ENCODE measurements at places on chromosomes 16 and 17. TPM values are rescaled to one million over a fixed set of nuclear protein-coding genes. Genes with fewer than 3 reads are reported as not detected.

Gene PRSS36
- 0.38 TPM for total RNA-seq

Gene ZG16B
- 0.53 TPM for total RNA-seq

Gene CES5A
- total RNA-seq: not detected

Gene KRTAP9-6
- total RNA-seq: not detected

Gene DLX3
- total RNA-seq: not detected

Gene CA7
- not detected for total RNA-seq

Gene SYCE1L
- 0.32 TPM for total RNA-seq

Gene CCL7
- total RNA-seq: not detected

DNA sequence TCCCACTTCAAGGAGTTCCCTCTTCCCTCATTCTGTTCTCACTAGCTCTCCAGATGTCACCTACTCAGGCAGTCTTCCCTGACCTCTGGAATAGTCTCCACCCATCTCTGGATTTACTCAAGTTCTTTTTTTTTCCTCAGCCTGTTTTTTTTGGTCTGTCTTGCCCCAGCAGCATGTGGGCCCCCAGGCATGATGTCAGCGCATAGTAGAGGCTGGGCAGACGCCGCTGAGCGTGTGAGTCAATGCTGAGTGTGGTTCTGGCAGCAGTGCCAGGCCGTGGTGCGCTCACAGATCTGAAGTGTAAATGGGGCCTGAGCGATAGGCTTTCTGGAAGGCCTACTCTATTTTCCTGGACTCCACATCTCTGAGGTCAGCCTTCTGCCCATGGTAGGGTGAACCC, 2.7 kb upstream of the KCNJ18 start:
- no peaks in the 10 kb centered on the region for H3K36me3 ChIP-seq
- H3K4me3 ChIP-seq: no peak overlapping the region
- DNase-seq: no peak
- no peaks in the 10 kb centered on the region for H3K27me3 ChIP-seq
- no peaks in the 10 kb centered on the region for H3K4me1 ChIP-seq

GRCh38 chr16:56357765-56358322, 67.5 kb downstream of the AMFR start:
- peak; percentile 47 for DNase-seq
- H3K27me3 ChIP-seq: no peaks in the 10 kb centered on the region
- H3K4me3 ChIP-seq: peak overlapping the region; percentile 26
- H3K27ac ChIP-seq: peak overlapping the region; percentile 88

DNA sequence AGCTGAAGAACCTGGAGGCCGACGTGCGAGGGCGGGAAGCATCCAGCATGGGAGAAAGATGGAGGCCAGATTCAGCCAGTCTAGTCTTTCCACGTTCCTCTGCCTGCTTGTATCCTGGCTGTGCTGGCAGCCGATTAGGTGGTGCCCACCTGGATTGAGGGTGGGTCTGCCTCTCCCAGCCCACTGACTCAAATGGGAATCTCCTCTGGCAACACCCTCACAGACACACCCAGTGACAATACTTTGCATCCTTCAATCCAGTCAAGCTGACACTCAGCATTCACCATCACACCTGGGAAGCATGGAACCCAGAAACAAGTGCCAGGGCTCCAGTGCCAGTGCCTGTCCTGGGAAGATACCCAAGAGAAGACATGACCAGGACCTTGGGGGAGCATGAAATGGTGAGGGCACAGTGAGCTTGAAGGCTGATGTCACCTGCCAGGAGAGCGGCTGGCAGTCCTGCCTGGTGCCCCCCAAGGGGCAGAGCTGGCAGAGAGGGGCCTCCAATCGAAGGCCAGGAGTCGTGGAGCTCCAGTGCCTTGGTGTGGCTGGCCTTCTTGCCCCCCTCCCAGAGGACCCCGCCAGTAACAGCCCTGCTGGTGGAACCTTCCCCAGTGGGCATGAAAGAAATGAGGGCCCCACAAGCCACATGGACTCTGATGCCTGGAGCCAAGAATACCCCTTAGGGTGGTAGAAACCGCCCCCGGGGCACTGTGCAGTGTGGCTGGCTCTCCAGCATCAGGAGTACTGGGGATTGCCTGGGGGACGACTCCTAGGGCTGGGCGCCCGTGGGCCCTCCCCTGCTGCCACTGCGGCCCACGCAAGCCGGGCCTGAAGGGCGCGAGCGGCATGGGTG, 643 bp upstream of the NPB start:
- H3K27ac ChIP-seq: no peak overlapping the region
- no peaks in the 10 kb centered on the region for H3K27me3 ChIP-seq
- no peak for DNase-seq

DNA sequence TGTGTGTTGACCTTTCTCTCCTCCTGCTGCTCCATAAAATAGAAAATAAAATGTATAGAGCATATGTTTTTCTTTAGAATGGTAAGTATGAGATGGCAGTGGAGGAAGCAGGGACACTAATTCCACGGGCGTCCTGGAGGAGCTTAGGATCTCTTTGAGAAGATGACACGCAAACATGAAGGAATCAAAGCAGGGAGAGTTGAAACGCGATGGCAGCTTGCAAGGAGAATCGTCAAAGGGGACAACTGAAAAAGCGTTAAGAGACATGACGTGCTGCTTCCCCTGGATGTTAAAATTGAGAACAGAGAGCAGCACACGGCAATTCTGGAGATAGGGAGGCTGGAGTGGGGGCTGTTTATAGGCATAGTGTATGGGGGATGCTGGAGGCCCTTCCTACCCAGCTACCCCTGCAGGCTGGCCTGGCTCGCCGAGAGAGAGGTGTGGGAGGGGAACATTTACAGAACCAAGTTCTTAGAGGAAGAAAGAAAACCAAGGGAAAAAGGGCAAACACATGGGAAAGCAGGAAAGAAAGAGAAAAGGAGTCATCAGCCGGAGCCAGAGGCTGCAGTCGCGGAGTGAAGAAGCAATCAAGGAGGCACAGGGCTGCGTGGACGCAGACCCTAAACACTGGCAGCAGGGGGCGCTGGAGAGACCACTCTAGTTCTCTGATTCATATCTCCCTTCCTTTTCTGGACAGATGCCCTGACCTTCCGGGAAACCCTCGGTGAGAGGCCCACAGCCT, 55.8 kb downstream of the MYH13 start:
- no peaks in the 10 kb centered on the region for H3K36me3 ChIP-seq
- no peak overlapping the region for H3K27ac ChIP-seq
- peak; percentile 27 for DNase-seq

- H3K4me1 ChIP-seq: no peaks in the 10 kb centered on the region
- no peak for DNase-seq
- no peak overlapping the region for H3K27ac ChIP-seq
- no peaks in the 10 kb centered on the region for H3K36me3 ChIP-seq
- 0 out of 2 replicates have a peak, but pooled peaks cover 4% of the 10 kb centered on the region for H3K27me3 ChIP-seq
- no peak overlapping the region for H3K4me3 ChIP-seq
These were observed 131.8 kb downstream of the UTP18 start for GRCh38 chr17:51391982-51392654.

DNA sequence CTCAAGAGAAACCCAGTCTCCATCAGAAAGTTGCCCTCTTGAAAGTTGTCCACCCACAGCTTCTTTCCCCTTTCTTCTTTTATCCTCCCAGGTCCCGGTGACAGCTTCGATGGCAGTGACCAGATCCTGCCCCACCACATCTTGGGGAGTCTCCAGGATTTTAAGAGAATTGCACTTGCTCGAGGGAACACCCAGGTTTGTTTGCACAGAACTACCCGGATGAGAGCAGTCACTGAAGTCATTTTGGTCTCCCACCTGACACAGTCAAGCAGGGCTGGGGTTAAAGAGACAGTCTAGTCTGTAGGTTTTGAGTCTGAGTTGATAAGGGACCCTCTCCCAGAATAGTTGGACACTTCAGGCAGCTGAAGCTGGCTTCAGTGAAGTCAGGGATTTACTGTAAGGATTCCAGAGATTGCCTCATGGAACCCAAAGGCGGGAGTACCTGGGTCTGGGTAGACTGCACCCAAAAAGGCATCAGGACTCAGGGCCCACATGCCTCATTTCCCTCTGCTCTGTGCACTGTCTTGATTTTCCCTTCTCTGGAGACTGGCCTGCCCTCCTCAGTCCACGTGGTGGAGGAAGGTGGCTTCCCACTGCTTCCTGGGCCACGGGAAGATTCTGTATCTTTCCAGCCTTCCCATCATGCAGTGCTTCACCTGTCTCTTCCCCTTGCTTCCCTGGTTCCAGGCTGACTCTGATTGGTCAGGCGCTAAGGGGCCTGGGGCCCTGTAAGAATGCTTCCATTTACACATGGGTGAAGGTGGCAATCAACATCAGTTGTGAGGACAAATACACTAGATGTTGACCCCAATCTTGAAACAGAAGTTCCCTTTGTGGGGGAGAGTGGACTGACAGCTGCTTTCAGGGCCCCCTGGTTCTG, 9.5 kb downstream of the MYCBPAP start:
- H3K27ac ChIP-seq: no peak overlapping the region
- H3K36me3 ChIP-seq: no peaks in the 10 kb centered on the region
- no peak overlapping the region for H3K4me3 ChIP-seq
- no peak for DNase-seq
- H3K27me3 ChIP-seq: no peaks in the 10 kb centered on the region

GRCh38 chr16:87580855-87581261, 21.4 kb upstream of the JPH3 start:
- peak overlapping the region; percentile 98 for H3K27ac ChIP-seq
- no peak overlapping the region for H3K4me3 ChIP-seq
- peaks cover 69% of the 10 kb centered on the region for H3K4me1 ChIP-seq
- H3K27me3 ChIP-seq: no peaks in the 10 kb centered on the region
- DNase-seq: peak; percentile 100
- H3K36me3 ChIP-seq: no peaks in the 10 kb centered on the region

- H3K4me1 ChIP-seq: peaks cover 7% of the 10 kb centered on the region
- H3K4me3 ChIP-seq: peak overlapping the region; percentile 37
- no peak for DNase-seq
- H3K36me3 ChIP-seq: no peaks in the 10 kb centered on the region
- no peaks in the 10 kb centered on the region for H3K27me3 ChIP-seq
These were observed 10.9 kb upstream of the HS3ST6 start for GRCh38 chr16:1929105-1929504.

DNA sequence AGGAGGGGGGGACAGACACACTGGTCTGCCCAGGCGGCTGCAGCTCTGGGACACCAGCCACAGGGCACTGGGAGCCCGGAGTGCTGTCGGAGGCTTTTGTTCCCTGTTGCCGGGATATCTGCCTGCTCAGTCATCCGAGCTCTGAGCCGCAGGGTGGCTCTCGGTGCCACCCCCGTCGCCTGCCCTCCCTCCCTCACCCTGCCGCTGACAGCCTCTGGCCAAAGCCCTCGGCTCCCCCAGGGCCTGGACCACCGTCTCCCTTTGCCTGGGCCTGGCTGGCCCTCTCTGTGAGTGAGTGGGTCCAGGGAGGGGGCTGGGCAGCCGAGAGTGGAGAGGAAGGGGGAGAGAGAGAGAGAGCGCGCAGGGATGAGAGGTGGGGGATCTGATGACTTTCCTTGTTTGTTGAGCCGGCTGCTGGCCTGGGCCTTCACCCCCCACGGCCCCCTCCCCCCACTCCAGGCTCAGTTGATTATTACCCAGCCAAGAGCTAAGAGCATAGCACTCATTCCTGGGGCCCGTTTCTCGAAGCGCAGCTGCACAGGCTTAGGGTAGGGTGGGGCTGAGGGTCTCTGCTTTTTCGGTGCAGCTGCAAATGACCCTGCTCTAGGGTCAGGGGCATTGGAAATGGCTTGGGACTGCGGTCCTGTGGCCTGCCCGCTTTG, 2.7 kb downstream of the FOXJ1 start:
- H3K4me3 ChIP-seq: no peak overlapping the region
- peaks cover 10% of the 10 kb centered on the region for H3K4me1 ChIP-seq
- no peaks in the 10 kb centered on the region for H3K36me3 ChIP-seq

- H3K4me1 ChIP-seq: peaks cover 4% of the 10 kb centered on the region
- DNase-seq: no peak
- H3K27me3 ChIP-seq: no peaks in the 10 kb centered on the region
- no peak overlapping the region for H3K27ac ChIP-seq
- peaks cover 68% of the 10 kb centered on the region for H3K36me3 ChIP-seq
- no peak overlapping the region for H3K4me3 ChIP-seq
These were observed 387 bp downstream of the MRPL28 start for GRCh38 chr16:369866-370436.

GRCh38 chr17:31926100-31926729, 10.6 kb upstream of the SUZ12 start:
- no peaks in the 10 kb centered on the region for H3K36me3 ChIP-seq
- H3K4me1 ChIP-seq: no peaks in the 10 kb centered on the region
- DNase-seq: no peak

GRCh38 chr16:49850558-49851467, 5.1 kb downstream of the ZNF423 start:
- peaks cover 19% of the 10 kb centered on the region for H3K4me1 ChIP-seq
- H3K27ac ChIP-seq: no peak overlapping the region
- no peak overlapping the region for H3K4me3 ChIP-seq
- no peaks in the 10 kb centered on the region for H3K36me3 ChIP-seq

DNA sequence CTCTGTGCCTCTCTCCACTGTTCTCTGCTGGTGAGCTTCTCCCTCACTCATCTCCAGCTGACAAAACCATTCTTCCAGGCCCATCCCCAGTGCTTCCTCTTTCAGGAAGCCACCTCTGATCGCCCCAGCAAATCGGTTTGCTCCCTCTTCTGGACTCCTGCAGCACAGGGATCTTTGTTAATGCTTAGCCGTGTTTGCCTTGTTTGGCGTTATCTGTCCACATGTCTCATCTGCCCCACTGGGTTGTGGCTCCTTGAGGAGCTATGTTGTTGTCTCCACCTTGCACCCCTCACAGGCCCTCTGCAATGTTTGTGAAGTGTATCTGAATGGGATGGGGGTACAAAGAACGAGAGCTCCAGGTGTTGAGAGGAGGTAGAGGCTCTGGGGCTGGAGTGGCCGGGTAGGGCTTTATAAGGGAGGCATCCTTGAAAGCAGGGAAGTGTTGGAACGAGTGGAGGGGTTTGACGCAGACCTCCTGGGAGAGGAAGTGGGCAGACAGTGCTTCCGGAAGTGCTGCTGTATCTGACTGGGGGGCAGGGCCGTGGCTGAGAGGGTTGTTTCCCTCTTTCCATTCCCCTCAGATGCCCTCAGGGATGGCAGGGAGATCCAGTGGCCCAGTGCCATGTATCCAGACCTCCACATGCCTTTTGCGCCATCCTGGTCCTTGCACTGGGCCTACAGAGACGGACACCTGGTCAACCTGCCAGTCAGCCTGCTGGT, 27.8 kb downstream of the CASKIN2 start:
- H3K27me3 ChIP-seq: no peaks in the 10 kb centered on the region
- peaks cover 15% of the 10 kb centered on the region for H3K4me1 ChIP-seq
- no peak overlapping the region for H3K27ac ChIP-seq
- peaks cover 54% of the 10 kb centered on the region for H3K36me3 ChIP-seq
- no peak for DNase-seq

- H3K36me3 ChIP-seq: peaks cover 54% of the 10 kb centered on the region
- H3K27ac ChIP-seq: peak overlapping the region; percentile 96
- no peaks in the 10 kb centered on the region for H3K27me3 ChIP-seq
- DNase-seq: no peak
These were observed 463 bp downstream of the TOP2A start for GRCh38 chr17:40417258-40417608.

DNA sequence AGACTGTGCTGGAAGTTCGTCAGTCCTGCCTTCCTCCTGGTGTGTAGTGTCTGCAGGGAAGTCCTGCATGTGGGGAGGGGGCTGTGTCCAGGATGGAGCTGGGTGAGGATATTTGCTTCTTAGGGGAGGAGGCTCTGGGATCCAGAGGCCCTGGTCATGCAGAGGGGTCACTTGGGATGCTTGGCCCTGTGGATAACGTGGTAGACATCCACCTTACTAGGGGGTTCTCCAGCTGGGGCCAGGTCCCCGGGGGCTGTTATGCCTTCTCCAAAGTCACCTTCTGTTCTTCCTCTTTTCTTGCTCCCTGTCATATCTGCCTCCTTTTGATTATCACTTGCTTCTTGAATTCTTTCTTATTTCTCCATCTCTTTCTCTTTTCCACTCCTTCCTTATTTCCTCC, 43.8 kb downstream of the SLC6A2 start:
- no peaks in the 10 kb centered on the region for H3K27me3 ChIP-seq
- no peak overlapping the region for H3K27ac ChIP-seq
- H3K4me1 ChIP-seq: no peaks in the 10 kb centered on the region
- no peaks in the 10 kb centered on the region for H3K36me3 ChIP-seq
- H3K4me3 ChIP-seq: no peak overlapping the region
- no peak for DNase-seq

Data from SJSA1 (cell line).